T-helper 17 cell (primary cell): ENCODE measurements at places on chromosomes 6 and 20. TPM values are rescaled to one million over a fixed set of nuclear protein-coding genes. Genes with fewer than 3 reads are reported as not detected.

GRCh38 chr6:122454673-122455072 is 16.9 kb downstream of the SERINC1 start:
- no peak for DNase-seq

- no peak for DNase-seq
These were observed 256.3 kb upstream of the SASH1 start for GRCh38 chr6:148086386-148086785.

Gene SLC17A4
- not detected for total RNA-seq

- no peak for DNase-seq
These were observed 192.2 kb upstream of the LRFN2 start for GRCh38 chr6:40779409-40779808.

- DNase-seq: no peak
These were observed 12.3 kb upstream of the BLCAP start for GRCh38 chr20:37540001-37540400.

DNA sequence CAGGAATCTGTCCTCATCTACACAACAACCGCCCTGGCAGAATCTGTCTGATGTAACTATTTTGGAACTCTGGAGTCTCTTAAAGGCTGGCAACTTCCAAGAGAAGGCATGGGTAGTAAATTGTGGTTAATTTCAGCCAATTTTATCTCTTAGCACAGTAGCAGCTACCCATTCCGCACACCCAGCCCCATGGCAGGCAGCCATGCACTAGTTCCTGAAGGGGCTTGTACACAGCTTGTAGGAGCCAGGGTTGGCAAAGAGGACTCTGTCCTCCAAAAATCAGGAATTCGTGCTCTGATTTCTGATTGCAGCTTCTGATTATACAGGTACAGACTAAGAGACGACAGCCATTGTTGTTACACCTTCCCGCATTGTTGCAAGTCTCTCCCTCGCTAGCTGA is 155.9 kb downstream of the RNF144B start:
- DNase-seq: no peak

DNA sequence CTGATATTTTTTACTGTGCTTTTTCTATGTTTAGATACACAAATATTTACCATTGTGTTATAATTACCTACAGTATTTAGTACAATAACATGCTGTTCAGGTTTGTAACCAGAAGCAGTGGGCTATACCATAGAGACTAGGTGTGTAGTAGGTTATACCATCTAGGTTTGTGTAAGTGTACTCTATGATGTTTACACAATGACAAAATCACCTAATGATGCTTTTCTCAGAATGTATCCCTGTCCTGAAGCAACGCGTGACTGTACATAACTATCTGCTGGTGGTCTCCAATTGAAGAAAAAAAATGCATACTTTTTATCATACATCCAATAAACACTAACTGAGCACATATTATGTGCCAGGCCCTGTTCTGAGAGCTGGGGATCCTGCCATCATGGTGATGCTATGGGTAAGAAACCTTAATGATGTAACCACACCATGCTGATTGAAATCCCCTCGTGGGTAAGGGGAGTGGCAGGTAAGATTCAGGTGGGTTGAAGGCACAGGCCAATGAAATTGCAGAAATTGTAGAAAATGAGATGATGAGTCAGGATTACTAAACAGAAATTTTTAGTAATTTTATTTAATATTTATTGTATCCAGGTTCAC is 76.8 kb downstream of the FYN start:
- no peak for DNase-seq

GRCh38 chr6:151052021-151052646 is 186.6 kb downstream of the MTHFD1L start:
- DNase-seq: no peak

- DNase-seq: no peak
These were observed 1.2 kb downstream of the AKAP12 start for GRCh38 chr6:151240791-151241642.

DNA sequence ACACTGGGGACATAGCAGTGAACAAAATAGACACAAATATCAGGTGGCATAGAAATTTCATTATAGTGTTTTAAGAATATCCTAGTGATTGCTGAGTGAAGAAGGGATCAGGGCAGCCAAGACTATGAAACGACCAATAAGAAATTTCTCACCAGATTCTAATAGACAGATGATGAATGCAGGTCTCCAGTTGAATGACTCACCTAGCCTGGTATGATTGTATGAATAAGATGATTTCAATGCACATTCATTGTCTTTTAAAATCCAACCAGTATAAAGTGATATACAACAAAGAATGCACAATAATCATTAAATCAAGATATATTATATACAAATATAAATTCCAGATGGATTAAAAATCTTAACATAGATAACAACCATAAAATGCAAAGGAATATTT is 124.5 kb upstream of the TENT5A start:
- DNase-seq: no peak

DNA sequence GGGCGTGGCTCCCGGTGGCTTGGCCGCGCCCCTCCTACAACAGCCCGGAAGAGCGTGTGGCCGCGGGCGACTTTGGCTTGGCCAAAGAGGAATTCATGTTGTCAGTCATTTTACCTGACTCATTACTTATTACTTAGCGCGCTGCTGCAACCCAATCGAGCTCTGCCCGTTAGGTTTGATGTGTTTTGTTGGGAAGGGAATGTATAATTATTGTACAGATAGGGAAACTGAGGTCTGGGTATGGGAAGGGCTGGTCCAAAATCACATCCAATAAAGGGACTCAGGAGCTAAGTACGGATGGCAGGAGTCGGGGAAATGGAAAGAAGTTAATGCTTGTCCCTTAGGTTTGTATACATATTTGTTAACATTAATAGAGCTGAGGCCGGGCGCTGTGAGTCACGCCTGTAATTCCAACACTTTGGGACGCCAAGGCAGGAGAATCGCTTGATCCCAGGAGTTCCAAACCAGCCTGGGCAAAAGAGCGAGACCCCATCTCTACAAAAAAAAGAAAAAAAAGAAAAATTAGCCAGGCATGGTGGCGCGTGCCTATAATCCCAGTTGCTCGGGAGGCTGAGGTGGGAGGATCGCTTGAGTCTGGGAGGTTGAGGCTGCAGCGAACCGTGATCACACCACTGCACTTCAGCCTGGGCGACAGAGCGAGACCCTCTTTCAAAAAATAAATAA is 639 bp upstream of the ZNF335 start:
- no peak for DNase-seq

GRCh38 chr6:11918739-11919605 is 93.1 kb upstream of the HIVEP1 start:
- DNase-seq: no peak

- DNase-seq: no peak
These were observed 211.9 kb upstream of the MANEA start for GRCh38 chr6:95365454-95365853.

Gene SLC22A2
- not detected for total RNA-seq

DNA sequence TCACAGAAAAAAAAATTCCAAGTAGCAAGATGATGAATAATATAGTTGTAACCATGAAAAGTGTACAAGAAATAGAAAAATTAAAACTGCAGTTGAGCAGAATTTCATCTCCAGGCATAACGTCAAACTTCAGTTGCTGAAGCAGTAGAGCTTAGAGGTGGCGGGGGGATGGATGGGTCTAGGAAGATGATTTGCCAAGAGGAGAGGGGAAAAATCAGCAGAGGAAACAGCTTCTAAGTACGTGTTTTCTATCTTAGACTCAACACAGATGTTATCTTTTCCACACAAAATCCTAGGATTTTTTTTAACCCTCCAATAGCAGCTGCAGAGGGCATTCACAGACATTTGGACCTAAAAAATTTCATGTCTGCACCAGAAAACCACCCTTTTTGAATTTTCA is 136.0 kb downstream of the OPN5 start:
- DNase-seq: no peak

Gene RAET1L
- not detected for total RNA-seq

DNA sequence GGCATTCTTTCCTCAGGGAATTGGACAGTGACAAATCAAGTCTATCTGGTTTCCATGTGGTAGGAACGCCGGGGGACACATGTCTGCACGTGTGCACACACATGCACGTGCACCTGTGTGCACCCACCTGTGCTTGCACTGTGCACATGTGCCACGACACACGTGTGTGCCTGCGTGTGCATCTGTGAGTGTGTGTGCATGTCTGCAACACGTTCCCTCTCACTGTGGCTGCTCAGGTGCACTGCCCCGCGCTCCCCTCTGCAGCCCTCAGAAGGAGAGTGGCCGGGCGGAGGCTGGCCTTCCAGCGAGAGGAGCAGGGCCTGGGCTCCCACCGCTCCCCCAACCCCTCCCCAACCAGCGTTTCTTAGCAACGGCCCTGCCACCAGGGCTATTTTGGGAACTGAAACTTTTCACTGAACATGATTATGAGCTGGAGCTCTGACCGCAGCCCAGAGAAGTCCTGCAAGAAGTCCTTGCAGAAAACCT is 147.8 kb downstream of the PHACTR3 start:
- no peak for DNase-seq

Gene FUT9
- total RNA-seq: not detected

- no peak for DNase-seq
These were observed 21.2 kb upstream of the ASXL1 start for GRCh38 chr20:32336918-32337347.

GRCh38 chr20:34062570-34063482 is 49.2 kb downstream of the EIF2S2 start:
- no peak for DNase-seq

Gene EDN3
- 0.92 TPM for total RNA-seq

DNA sequence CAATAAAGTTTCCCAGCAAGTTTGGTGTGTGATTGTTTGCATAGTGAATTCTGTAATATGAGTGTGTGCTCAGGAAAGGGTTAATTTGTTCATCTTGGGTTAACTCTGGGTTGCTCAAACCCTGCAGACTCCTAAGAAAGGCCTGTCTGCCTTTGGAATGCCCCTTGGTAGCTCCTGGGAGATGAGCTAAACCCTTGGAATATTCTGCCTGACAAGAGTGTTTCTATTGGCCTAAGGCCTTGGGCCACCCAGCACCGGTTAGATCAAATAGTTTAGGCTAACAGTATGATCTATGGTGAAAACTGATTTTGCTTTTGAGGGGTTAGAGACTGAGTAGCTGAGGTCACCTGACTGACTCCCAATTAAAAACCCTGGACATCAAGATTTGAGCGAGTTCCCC is 248.3 kb downstream of the GRM1 start:
- DNase-seq: no peak

Gene CRISP3
- not detected for total RNA-seq

DNA sequence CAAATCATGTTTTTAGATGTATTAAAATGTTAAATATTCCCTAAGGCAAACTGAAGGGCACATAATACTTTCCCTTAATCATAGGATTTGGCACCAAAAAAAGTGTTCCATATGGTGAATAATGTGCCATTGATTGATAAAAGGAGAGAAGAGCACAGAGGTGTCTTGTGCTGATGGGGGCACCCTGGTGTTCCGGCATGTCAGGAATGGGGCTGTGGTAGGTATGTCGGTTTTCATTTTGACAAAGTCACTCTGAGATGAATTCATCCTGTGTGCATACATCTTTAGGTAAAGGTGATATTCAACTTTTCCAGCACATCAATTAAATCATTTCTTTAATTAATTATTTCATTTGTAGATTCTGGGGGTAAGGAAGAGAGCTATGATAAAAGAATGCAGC is 36.8 kb downstream of the CENPW start:
- no peak for DNase-seq
